H4 (cell line): ENCODE measurements at places on chromosomes 2 and 18. TPM values are rescaled to one million over a fixed set of nuclear protein-coding genes. Genes with fewer than 3 reads are reported as not detected.

GRCh38 chr2:144466637-144467036 lies 53.3 kb downstream of the ZEB2 start:
- no peak for DNase-seq

- peak; percentile 43 for DNase-seq
Observed at GRCh38 chr2:105404736-105405135, 5.9 kb upstream of the FHL2 start.

- no peak for DNase-seq
Observed at GRCh38 chr2:151627353-151627752, 106.9 kb downstream of the NEB start.

DNA sequence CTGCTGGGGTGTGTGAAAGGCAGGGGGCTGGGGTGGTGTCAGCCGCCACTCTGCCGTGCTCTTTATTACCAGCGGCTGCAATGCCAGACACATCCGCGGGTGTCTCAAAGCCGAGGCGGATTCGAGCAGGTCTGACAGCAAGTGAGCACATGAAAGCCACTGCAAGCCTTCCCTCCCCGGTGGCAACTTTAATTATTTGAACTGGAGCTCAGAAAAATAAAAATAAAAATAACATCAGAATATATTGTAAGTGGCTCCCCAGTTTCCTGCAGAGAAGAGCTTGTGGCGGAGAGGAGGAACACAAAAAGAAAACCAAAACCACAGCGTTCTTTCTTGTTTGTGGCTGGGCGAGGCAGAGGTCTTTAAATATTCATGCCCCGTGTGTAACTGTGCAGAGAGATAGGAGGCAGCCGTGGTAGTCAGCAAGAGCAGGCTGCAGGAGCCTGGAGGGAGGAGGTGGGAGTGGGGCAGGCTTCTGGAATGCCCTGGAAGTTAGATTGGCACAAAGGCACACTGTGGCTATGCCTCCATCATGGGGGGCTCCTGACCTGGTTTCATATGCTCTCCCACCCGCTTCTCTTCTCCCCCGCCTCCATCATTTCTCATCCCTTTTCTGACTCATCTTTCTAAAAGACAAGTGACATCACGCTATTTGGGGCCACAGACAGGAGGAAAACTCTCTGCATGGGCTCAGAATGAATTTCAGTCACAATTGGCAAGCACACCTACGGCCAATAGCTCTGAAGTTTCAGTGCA lies 199.8 kb downstream of the CLIP4 start:
- DNase-seq, result peak; percentile 6

GRCh38 chr2:118723394-118723793 lies 124.1 kb downstream of the EN1 start:
- DNase-seq, result no peak

DNA sequence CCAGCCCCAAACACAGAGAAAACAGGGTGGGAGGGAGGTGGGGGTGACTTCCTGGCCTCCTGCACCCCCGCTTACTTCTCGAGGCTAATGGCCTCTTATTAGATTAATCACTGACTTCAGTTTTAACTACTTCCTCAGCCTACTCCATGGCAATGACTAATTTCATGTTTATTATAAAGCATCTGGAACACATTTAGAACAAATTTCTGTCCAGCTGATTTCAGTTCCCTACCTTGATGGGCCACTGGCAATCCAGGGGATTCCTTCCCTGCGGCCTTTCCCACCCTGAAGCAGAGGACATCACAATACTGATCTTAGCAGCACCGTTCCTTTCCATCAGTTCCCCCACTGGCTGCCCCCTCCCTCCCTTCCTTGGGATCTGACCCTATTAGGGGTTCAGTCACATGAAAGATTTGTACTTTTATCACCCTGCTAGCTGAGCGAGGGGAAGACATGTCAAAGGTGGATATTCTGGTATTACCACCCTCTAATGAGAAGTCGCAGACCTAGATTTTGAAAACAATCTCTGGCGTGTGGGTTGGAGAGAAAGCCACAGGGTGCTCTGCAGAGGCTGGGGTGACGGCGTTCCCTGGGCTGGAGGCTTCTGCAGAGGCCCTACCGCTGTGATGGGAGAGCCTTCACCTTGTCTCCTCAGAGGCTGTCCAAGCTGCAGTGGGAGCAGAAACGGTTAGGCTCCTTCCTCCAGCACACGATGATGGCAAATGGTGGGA lies 67.6 kb downstream of the KIAA2012 start:
- DNase-seq, result no peak

GRCh38 chr2:176125772-176126054 lies 3.2 kb downstream of the HOXD9 start:
- DNase-seq, result no peak

DNA sequence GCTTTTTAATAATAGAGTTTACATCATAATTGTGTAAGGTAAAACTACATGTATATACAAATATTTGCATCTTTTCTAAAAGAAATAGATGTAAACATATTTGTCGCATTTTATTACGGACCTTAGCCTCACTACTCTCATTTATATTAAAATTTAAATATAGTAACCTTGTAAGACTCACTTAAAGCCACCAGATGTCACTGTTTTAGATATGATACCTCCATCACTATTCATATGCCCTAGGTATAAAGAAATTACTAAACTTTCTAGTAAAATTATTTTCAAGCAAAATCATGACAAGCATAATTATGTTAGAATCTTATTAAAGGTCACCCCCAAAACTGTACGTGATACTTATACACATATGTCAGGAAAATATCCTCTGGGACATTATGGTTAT lies 674.3 kb upstream of the REG3G start:
- peak; percentile 11 for DNase-seq

GRCh38 chr18:38759457-38759856 lies 1193.9 kb upstream of the CELF4 start:
- no peak for DNase-seq

DNA sequence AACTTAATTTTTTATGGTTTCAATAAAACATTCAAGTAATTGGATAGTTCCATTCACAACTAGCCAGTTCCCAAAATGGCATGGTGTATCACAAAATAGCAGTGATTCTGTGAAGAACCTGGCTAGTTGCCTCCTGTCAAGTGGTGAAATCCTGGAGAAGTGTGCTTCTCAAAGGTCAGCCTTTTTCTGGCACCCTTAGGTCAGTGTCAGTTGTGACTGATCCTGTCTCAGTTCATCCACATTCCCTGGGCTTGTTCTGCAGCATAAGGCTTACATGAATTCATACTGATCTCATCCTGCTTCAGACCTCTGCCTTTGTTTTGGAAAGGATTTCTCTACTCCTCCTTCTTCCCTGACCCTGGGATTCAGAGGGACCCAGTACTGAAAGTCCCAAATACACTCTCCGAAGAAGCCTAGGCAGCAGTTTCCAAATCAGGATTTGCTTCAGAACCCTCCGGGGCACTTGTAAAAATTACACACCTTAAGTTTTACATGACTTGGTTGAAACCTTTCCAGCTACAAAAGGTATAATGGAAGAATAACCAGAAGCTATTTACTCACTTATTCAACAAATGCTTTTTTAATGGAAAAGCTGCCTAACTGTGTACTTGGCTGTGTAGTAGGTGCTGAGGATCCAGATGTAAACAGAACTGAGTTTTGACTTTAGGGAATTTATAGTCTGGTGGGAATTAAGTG lies 11.0 kb downstream of the MAP3K20 start:
- DNase-seq, result no peak

GRCh38 chr2:150426315-150426714 lies 61.2 kb downstream of the RND3 start:
- no peak for DNase-seq

- DNase-seq, result no peak
Observed at GRCh38 chr2:696999-697627, 19.9 kb upstream of the TMEM18 start.

GRCh38 chr2:229130522-229130921 lies 140.6 kb downstream of the PID1 start:
- no peak for DNase-seq

DNA sequence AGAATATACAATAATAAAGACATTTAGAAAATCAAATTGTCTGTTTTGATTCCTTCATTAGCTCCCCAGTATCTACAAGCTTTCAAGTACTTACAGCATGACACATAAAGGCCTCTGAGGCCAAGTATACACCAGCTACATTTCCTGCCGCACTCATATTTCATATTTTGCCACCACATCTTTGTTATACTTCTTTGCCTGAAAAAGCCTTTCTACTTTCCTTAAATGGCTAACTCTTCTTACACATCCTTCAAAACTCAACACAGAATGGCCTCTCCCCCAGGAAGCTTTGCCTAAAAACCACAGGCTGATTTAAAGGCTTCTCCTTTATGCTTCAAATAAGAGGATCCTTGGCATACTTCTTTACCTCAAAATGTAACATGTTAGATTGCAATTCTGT lies 4.5 kb downstream of the STK17B start:
- DNase-seq, result peak; percentile 39

RETSAT gene
- total RNA-seq, result 13.1 and 14.1 TPM in 2 replicates

BOLL gene
- not detected in 2 replicates for total RNA-seq

FARSB gene
- total RNA-seq, result 33.2 and 46.4 TPM in 2 replicates

PTRHD1 gene
- total RNA-seq, result 24.9 and 31.3 TPM in 2 replicates

CABYR gene
- 0.52 TPM in 1 of 2 replicates, not detected in the other for total RNA-seq

MAP4K4 gene
- total RNA-seq, result 17.8 and 26.4 TPM in 2 replicates

LIMS3 gene
- not detected in 2 replicates for total RNA-seq

ANO7 gene
- 0.43 and 0.91 TPM in 2 replicates for total RNA-seq

MRPL44 gene
- total RNA-seq, result 39.9 and 53.0 TPM in 2 replicates

SLC19A3 gene
- total RNA-seq, result 0.27 and 0.51 TPM in 2 replicates
